ENCODE measurements at places on chromosomes 3 and 15.

- DNase-seq = no peak
These were observed 188.8 kb downstream of the FEZF2 start for GRCh38 chr3:62184559-62184958.

GRCh38 chr3:62134061-62134496 is 239.3 kb downstream of the FEZF2 start:
- no peak for DNase-seq

DNA sequence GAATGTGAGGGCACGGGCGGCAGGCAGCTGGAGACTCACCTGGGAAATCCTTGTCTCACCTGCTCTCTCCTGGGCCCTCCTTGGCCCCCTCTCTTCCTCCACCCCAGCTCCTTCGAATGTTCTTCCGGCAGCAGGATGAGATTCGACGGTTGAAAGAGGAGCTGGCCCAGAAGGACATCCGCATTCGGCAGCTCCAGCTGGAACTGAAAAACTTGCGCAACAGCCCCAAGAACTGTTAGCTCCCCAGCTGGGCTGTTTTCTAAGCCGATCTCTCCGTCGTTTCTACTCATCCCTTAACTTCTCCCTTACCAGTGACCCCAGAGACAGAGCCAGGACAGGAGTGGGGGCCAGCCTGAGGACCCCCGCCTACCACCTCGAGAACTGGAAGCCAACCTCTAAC is 95.0 kb downstream of the ANP32A start:
- DNase-seq = no peak

DNA sequence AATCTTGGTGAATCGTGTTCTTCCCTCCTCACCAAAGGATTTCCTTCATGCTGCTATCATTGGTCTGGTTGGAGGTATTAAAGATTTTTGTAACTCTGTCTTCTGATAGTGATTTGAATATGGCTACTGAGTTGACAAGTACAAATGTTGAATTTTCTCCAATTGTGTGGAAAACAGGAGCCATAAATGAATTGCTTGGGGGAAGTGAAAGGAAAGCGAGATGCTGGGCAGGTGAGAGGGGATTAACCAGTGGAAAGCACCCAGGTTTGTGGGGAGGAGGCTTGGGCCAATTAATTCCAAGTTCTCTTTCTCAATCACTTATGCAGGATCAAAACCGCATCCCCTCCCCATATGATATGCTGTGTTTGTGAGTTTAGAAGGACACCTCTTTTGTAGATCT is 372.5 kb downstream of the IL20RB start:
- no peak for DNase-seq

GRCh38 chr15:77597804-77598453 is 34.8 kb downstream of the LINGO1 start:
- no peak for DNase-seq

DNA sequence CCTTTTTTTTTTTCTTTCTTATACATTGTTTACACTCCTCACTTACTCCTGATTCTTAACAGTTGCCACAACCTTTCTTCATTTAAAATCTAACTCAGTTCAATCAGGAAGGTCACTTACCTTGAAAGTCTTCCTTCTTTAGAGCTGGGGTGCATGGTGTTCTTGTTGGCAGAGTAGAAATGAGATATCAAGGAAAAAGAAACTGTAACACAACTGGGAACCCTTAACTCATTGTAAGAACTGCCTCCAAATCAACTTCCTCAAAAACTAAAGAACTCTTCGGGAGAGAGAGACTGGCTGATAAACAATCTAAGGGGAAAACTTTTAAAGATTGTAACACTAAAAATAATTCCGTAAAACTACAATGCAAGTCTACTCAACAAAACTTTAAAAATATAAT is 1.4 kb upstream of the APPL1 start:
- no peak for DNase-seq

DNA sequence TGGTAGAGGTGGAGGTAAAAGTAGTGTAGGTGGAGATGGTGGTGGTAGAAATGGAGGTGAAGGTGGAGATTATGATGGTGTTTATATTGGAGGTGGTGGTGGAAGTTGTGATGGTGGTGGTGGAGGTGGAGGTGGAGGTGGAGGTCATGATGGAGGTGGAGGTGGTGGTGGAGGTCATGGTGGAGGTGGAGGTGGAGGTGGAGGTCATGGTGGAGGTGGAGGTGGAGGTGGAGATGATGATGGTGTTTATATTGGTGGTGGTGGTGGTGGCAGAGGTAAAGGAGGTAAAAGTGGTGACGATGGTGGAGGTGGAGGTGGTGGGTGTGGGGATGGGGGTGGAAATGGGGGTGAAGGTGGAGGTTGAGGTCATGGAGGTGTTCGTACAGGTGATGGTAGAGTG is 107.8 kb downstream of the ASB7 start:
- DNase-seq = no peak

DNA sequence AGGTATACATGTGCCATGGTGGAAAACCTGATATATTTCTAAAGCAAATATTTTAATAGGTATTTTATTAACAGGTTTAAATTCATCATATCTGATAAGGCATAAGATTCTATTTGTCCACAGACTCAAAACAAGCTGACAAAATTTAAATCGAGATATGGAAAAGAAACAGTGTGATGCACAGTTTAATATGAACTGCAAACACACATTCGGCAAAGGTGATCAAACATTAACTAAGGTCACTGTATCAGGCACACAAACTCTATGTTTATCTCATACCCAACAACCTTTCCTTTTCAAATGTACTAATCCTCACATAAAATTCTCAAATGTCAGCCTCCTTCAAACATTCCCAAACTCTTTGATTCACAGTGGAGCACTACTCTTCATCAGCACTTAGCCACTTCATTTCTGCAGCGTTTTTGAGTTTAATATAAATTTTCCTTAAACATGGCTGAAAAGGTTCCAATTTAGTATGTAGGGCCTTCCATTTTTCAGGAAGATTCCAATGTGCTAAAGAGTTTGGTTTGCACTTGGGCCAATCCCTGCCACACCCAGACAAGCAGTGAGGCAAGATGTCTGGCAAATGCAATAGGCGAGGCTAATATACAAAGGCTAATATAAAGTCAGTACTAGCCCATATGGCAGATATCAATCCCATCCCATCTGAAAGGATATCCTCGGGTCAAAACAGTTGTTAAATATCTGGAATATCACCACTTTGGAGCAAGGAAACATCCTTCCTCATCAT is 84.6 kb downstream of the GBE1 start:
- DNase-seq = no peak

- no peak for DNase-seq
These were observed 41.4 kb upstream of the THBS1 start for GRCh38 chr15:39539466-39539865.

GRCh38 chr3:25259871-25260270 is 168.2 kb upstream of the RARB start:
- DNase-seq = no peak

DNA sequence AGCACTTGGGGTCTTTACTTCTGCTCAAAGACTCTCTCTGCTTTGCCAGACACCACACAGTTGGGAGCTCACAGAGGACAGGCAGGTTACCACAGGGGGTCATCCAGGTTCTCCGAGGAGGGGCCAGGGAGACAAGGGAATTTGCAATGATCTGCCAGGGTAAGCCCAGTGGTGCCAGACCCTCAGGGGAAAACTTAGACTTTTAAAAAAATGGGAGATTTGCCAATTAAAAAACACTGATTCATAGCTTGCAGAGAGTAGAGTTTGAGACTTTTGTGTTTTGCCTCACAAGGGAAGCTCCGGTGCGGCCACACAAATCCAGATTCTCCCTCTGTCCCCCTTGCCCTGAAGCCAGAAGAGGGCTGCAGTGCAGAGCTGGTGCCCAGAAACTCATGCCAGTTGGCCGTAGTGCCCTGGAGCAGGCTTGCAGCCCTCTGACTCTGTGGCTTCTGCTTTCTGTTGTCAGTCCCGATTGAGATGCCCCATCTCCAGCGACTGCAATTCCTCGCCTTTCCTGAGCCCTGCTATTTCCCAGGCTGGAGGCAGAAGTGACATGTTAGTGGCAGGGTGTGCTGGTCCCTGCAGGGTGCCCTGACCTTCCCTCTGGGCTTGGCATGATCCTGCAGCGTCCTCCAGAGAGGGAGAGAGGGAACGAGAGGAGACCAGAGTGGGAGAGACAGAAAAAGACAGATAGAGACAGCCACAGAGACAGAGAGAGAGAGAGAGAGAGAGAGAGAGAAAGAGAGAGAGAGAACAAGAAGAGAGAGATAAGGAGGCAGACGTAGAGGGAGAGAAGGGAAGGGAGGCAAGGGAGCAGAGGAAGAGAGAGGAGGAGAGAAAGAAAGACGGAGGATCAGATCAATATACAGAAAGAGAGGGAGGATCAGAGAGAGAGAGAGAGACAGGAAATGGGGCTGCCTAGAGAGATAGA is 46.0 kb downstream of the RHCG start:
- DNase-seq = no peak

DNA sequence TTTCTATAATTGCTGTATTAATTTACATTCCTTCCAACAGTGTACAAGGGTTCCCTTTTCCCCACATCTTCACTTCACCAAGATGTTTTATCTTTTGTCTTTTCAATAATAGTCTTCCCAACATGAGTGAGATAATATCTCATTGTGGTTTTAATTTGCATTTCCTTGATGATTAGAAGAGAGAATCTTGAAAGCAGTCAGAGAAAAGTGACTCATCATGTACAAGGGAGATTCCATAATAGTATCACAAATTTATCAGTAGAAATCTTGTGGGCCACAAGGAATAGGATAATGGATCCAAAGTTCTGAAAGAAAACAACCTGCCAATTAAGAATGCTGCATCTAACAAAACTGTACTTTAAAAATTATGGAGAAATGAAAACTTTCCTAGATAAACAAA is 189.3 kb downstream of the NECTIN3 start:
- DNase-seq = no peak

- DNase-seq = no peak
These were observed 75.7 kb downstream of the ITGB5 start for GRCh38 chr3:124811436-124811835.

- no peak for DNase-seq
These were observed 153.3 kb upstream of the TPM1 start for GRCh38 chr15:62889141-62889661.

DNA sequence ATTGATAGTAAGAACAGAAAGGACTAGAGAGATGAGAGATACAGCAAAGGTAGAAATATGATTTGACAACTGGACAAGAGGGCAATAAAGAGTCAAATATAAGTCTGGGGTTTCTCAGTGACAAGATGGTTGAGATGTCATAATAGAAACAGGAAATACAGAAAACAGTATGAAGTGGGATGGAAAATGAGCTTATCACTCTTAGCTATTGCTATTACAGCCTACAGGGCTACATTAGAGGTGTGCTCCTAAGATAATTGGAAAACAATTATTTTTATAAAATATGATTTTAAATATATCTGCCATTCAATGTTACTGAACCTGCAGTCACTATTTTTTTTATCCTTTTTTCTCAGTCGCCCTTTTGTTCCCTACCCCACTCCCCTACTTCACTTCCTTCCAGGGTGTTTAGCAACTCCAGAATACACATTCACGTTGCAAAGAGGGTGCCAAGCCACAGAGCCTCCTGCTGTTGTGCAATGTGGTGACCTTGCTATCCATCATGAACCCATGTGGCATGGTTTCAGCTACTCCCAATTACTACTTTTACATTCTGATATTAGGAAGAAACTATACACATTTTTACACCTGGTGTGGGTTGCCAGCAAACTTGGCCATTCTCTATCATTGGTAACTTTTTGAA is 6.0 kb downstream of the NRG4 start:
- DNase-seq = no peak

DNA sequence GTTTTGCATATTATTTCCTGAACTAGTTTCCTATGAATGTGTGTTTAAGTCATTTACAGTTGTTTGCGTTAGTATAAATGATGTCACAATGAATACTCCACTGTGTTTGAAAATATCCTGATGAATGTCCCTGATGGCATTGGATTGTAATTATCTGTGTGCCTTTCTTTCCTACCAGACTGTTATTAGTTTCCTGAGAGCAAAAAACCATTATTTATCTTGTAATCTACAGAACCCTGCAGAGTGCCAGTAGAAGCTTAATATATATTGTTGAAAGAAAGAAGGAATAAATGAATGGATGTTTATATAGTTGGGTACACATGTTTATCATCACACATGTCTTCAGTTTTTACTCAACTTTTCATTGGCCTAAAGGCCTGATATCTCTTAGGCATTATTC is 312.6 kb downstream of the AGBL1 start:
- no peak for DNase-seq

GRCh38 chr15:69093127-69093526 is 67.3 kb upstream of the GLCE start:
- DNase-seq = no peak

DNA sequence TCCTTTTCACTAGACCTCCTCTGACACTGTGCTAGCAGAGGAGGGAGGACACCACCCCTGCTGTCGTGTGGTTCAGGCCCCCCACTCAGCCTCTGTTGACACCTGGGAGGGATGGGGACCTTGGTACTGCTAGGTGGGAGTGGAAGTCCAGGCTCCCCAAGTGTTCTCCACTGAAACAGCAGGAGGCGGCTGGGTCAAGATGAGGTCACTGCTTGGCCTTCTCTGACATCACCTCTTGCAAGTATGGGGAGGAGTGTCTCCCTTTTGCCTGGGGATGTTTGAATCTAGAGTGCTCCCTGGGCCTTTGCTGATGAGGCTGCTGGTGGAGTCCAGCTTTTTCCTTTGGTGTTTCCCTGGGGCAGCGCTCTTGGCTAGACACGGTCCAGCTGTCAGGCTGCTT is 101.5 kb downstream of the CHRNA7 start:
- DNase-seq = no peak

DNA sequence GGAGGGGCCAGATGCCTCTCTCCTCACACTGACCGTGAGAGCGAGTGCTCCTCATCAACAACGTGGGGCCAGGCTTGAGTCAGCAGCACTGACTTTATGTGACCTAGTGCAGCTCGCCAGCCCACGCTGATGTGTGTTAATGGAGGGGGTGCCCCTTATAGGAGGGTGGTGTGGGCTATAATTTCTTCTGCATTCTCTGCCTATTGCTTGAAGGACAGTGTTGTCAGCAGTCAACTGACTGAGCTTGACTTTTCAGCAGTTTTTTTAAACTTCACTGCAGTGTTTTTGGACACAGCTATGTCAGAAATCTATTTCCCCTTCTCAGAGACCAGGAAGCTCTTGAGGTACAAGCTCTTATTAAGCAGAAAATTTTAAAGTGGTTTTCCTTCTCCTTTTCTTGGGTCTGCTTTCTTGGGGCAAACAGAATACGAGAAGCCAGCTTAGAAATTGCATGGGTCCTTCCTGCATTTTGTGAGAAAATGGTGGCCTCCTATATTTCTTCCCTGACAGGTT is 304.8 kb upstream of the CTDSPL start:
- DNase-seq = no peak

- no peak for DNase-seq
These were observed 65.6 kb upstream of the IQSEC1 start for GRCh38 chr3:13138833-13139145.

GRCh38 chr3:169241630-169241990 is 421.9 kb downstream of the MECOM start:
- DNase-seq = no peak

Measured in NCI-H187 treated with DMSO at 0.1 percent for 48 hours (cell line).